ENCODE measurements at places on chromosomes 16 and 17.
A peak's percentile ranks its signal among the peaks of the same experiment; 100 is the strongest.

- peak; percentile 69 for DNase-seq
Observed at GRCh38 chr17:42361781-42362186, 26.5 kb downstream of the STAT3 start.

DNA sequence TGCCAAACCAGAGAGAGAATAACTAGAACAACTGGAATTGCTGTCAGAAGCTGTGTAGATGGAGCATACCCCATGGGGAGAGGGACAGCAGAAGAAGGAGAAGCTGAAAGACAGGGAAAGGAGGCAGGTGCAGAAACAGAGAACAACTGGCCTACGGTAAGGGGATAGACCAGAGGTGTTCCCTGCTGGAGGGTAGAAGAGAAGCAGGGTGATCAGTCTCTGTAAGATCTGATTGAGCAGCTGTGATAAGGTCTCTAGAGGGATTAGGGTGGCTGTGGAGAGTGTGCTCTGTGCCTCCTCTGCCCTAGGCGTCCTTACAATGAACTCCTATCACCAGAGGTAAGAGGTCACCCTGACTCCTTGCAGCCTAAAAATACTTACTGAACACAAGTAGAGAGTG is 30.4 kb upstream of the HS3ST3B1 start:
- DNase-seq, result no peak

GRCh38 chr16:12590409-12590808 is 213.3 kb downstream of the CPPED1 start:
- DNase-seq, result no peak

DNA sequence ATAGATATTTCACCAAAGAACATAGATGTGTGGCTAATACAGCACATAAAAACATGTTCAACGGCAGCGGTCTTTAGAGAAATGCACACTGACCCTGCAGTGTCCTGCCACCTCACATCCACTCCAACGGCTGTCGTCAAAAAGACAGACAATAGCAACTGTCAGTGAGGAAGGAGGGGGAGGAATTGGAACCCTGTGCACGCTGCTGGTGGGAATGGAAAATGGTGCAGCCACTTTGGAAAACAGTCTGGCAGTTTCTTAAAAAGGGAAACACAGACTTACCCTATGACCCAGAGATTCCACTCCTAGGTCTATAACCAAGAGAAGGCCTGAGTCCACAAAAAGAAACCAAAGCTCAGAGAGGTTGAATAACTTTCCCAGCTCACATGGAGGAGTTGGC is 7.7 kb downstream of the CEP295NL start:
- no peak for DNase-seq

Measured in CD4-positive, alpha-beta T cell treated with Interleukin-15 for 4 hours (primary cell).